ENCODE measurements at places on chromosomes 13 and 19. TPM values are rescaled to one million over a fixed set of nuclear protein-coding genes. Genes with fewer than 3 reads are reported as not detected.

Gene RXFP2
- polyA plus RNA-seq, result not detected

Gene ZNF835
- polyA plus RNA-seq, result not detected

Gene DKKL1
- polyA plus RNA-seq, result not detected

Gene TTC9B
- polyA plus RNA-seq, result not detected

Gene CFAP97D2
- 1.0 TPM for polyA plus RNA-seq

Gene MYO1F
- 110 TPM for polyA plus RNA-seq

Gene CCL25
- polyA plus RNA-seq, result 1.1 TPM

Gene TYROBP
- polyA plus RNA-seq, result 3,312 TPM

Gene DHDH
- polyA plus RNA-seq, result not detected

Gene KLK6
- not detected for polyA plus RNA-seq

Gene CYP4F2
- polyA plus RNA-seq, result not detected

Gene UQCRFS1
- 68.0 TPM for polyA plus RNA-seq

Gene SCEL
- polyA plus RNA-seq, result not detected

Gene ZNF415
- polyA plus RNA-seq, result 3.1 TPM

Gene MAST1
- not detected for polyA plus RNA-seq

Gene ACP5
- 14.0 TPM for polyA plus RNA-seq

Gene RBM42
- polyA plus RNA-seq, result 51.4 TPM

DNA sequence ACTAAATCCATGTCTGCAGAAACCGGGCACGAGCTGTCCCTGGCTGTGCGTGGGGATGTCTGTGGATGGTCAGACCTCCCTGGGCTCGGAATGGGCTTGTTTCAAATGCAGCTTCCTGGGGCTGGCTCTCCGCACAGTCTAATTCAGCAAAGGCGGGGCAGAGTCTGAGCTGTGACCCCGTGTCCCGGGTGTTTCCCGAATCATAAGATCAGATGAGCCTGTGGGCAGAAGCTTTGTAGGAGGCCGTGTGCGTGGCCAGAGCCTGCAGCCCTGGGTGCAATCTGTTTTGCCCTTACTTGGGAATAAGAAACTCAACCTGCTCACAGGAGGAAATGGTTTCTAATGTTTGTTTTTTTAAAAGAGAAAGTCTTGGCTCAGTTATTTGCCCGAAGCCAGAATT is 13.9 kb upstream of the GNA11 start:
- peaks cover 2% of the 10 kb centered on the region for H3K4me1 ChIP-seq
- H3K27ac ChIP-seq, result no peak overlapping the region

GRCh38 chr19:44305457-44305856 is 632 bp upstream of the ZNF235 start:
- no peak for DNase-seq
- no peak overlapping the region for H3K27ac ChIP-seq
- peak overlapping the region; percentile 96 for H3K4me3 ChIP-seq
- peaks cover 22% of the 10 kb centered on the region for H3K36me3 ChIP-seq

GRCh38 chr19:2129486-2129885 is 21.9 kb downstream of the AP3D1 start:
- H3K36me3 ChIP-seq, result peaks cover 4% of the 10 kb centered on the region
- H3K27me3 ChIP-seq, result no peaks in the 10 kb centered on the region
- H3K4me1 ChIP-seq, result no peaks in the 10 kb centered on the region
- no peak overlapping the region for H3K4me3 ChIP-seq
- DNase-seq, result no peak

- H3K27ac ChIP-seq, result no peak overlapping the region
- no peaks in the 10 kb centered on the region for H3K4me1 ChIP-seq
- peaks cover 2% of the 10 kb centered on the region for H3K27me3 ChIP-seq
- H3K4me3 ChIP-seq, result no peak overlapping the region
- H3K36me3 ChIP-seq, result no peaks in the 10 kb centered on the region
Observed at GRCh38 chr13:83272652-83273240, 609.5 kb downstream of the SLITRK1 start.

- H3K27ac ChIP-seq, result peak overlapping the region; percentile 85
- H3K36me3 ChIP-seq, result no peaks in the 10 kb centered on the region
- H3K4me3 ChIP-seq, result peak overlapping the region; percentile 92
Observed at GRCh38 chr13:46553886-46554858, 1.2 kb downstream of the LRCH1 start.

GRCh38 chr13:53250272-53250875 is 221.8 kb downstream of the OLFM4 start:
- no peak overlapping the region for H3K27ac ChIP-seq
- H3K27me3 ChIP-seq, result no peaks in the 10 kb centered on the region
- DNase-seq, result peak; percentile 6
- no peaks in the 10 kb centered on the region for H3K4me1 ChIP-seq

GRCh38 chr13:33645591-33646554 is 172.1 kb upstream of the RFC3 start:
- H3K36me3 ChIP-seq, result no peaks in the 10 kb centered on the region
- H3K4me3 ChIP-seq, result no peak overlapping the region
- no peak overlapping the region for H3K27ac ChIP-seq
- no peaks in the 10 kb centered on the region for H3K27me3 ChIP-seq
- no peak for DNase-seq

DNA sequence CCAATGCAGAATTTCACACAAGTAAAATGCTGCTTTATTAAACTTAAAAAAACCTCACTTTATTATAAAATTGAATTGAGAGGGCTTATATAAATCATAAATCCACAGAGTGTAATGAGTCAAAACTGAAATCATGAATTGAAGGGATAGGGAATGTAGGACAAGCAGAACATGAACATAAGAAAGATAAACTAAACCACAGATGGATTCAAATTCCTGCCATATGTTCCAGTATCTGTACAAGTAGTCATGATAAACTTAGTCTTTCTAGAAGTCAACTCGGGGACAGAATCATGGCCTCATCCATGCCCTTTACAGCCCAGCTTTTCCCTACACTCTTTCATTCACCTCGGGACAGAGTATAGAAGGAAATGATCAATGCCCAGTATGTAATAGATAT is 16.6 kb downstream of the LMO7 start:
- DNase-seq, result no peak
- H3K4me3 ChIP-seq, result no peak overlapping the region
- H3K36me3 ChIP-seq, result peaks cover 11% of the 10 kb centered on the region
- no peaks in the 10 kb centered on the region for H3K4me1 ChIP-seq

DNA sequence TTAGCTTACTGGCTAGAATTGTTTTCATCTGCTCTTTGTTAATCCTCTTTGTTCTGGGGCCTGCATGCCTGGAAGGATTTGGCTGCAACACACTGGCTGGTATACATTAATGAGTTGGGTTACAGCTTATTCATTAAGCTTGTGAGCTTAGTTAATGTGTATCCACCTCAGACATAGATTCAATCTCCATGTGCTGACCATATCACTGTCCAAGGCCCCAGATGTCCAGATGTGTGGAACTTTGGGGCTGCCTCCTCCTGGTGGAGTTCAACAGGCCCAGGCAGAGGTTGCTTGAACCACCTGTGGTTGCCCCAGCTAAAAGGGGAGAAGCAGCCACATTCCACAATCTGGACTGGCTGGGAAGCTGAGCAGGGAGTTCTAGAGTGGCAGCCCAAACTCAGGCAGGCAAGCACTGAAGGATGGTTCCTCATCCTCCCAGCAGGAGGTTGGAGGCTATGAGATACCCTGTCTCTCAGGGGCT is 5.4 kb downstream of the DIAPH3 start:
- no peak for DNase-seq
- H3K36me3 ChIP-seq, result no peaks in the 10 kb centered on the region
- H3K4me1 ChIP-seq, result peaks cover 18% of the 10 kb centered on the region
- no peak overlapping the region for H3K4me3 ChIP-seq
- H3K27me3 ChIP-seq, result peaks cover 7% of the 10 kb centered on the region
- H3K27ac ChIP-seq, result no peak overlapping the region

GRCh38 chr13:26299168-26299750 is 45.3 kb downstream of the CDK8 start:
- H3K4me1 ChIP-seq, result peaks cover 33% of the 10 kb centered on the region
- no peak overlapping the region for H3K27ac ChIP-seq
- H3K4me3 ChIP-seq, result no peak overlapping the region
- no peaks in the 10 kb centered on the region for H3K27me3 ChIP-seq
- no peak for DNase-seq

GRCh38 chr19:49858088-49858985 is 7.4 kb downstream of the PTOV1 start:
- peaks cover 4% of the 10 kb centered on the region for H3K27me3 ChIP-seq
- H3K27ac ChIP-seq, result no peak overlapping the region
- DNase-seq, result no peak
- no peak overlapping the region for H3K4me3 ChIP-seq
- H3K36me3 ChIP-seq, result no peaks in the 10 kb centered on the region
- H3K4me1 ChIP-seq, result peaks cover 11% of the 10 kb centered on the region

DNA sequence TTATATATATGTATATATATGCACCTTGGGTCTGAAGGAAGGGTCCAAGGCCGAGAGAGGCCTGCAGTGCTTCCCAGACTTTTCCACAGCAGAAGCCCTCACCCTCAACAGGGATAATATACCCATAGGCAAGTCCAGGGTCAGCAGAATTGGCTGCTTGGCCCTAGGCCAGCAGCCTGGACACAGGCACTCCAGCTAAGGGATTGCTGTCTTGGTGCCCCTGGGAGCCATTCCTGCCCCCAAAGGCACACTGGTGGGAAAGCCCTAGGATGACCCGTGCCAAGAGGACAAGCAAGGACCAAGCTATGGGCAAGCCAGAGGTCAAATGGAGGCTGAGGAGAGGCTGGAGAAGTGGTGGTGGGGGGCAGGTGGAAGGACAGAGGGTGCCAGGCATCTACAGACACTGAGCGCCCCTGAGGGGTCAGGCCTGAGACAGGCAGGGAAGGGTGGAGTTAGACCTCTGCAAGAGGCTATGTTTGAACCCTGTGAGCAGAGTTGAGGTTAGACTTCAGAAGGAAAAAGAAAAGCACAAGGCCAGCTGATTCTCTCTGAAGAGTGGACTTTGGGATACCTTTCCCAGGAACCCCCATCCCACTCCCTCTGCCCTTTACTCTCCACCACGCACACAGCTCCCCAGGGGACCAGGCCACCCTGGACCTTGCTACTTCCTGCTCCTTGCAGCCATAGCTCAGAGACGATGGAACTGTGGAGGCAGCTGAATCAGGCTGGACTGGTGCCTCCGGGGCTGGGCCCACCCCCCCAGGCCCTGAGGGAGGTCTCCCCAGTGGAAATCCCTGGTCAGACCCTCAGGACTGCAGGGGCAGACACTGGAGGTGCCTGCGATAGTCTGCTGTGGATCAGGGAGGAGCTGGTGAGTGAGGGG is at the start of gene ERICH4:
ERICH4 (plus strand) TSS at position 684 of the 883 bp plus-strand sequence; CDS start at position 698, 14 bp downstream.
- no peaks in the 10 kb centered on the region for H3K36me3 ChIP-seq
- H3K4me3 ChIP-seq, result no peak within 1 kb of the TSS
- H3K4me1 ChIP-seq, result peaks cover 2% of the 10 kb centered on the region
- H3K27ac ChIP-seq, result no peak within 1 kb of the TSS
- DNase-seq, result no peak

DNA sequence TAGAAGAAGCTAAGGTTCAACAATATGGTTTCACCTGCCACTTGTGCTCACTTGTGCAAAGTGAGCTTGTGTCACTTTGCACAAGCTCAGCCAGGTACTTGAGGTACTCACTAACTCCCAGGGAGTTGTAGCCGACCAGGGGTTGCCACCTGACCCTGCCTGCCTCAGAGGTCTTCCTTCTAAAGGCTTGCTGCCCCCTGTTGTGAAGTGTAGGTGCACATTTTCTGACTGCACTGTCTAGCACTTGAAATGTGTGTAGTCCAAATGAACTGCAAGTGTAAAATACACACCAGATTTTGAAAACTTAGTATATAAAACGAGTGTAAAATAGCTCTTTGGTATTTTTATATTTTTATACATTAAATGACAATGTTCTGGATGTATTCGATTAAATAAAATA is 230.8 kb downstream of the DLEU7 start:
- no peaks in the 10 kb centered on the region for H3K4me1 ChIP-seq
- no peak for DNase-seq
- no peak overlapping the region for H3K27ac ChIP-seq
- H3K4me3 ChIP-seq, result no peak overlapping the region

- peaks cover 13% of the 10 kb centered on the region for H3K36me3 ChIP-seq
- H3K27ac ChIP-seq, result no peak overlapping the region
- DNase-seq, result no peak
- H3K4me3 ChIP-seq, result no peak overlapping the region
- H3K4me1 ChIP-seq, result peaks cover 7% of the 10 kb centered on the region
Observed at GRCh38 chr19:810883-811489, 10.8 kb downstream of the PLPPR3 start.

DNA sequence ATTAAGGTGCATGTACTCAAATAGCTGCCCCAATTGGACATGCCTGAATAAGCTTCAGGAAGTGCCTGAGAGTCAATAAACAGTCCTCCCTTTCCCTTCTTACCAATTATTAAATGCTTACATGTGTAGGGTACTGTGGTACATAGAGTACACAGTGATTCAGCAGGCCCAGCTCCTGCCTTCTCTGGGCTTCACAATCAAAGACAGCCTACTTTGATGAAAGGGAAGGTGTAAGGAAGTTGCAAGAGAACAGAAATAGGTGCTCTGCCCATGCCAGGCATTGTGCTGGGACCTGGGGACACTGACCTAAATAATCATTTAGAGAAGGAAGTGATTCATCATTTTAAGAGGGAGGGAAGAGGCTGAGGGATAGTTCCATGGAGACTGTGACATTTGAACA is 17.2 kb downstream of the FRY start:
- DNase-seq, result no peak
- no peak overlapping the region for H3K27ac ChIP-seq
- H3K4me3 ChIP-seq, result no peak overlapping the region
- no peaks in the 10 kb centered on the region for H3K36me3 ChIP-seq
- peaks cover 11% of the 10 kb centered on the region for H3K4me1 ChIP-seq
- peaks cover 3% of the 10 kb centered on the region for H3K27me3 ChIP-seq

DNA sequence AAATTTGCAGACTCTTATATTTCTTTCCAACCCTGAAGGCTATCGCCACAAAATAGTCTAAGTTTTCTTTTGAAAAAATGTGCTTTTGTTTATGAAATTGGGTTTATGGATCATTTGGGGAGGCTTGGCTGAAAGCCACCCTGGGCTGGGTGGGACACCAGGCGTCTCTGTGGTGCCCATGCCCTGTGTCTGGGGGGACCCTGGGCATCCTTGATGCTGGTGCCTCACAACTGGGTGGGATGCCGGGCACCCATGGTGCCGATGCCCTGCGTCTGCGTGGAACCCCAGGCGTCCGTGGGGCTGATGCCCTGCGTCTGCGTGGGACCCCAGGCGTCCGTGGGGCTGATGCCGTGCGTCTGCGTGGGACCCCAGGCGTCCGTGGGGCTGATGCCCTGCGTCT is 105.0 kb downstream of the RAB20 start:
- no peak for DNase-seq
- H3K4me3 ChIP-seq, result no peak overlapping the region
- peaks cover 3% of the 10 kb centered on the region for H3K27me3 ChIP-seq

DNA sequence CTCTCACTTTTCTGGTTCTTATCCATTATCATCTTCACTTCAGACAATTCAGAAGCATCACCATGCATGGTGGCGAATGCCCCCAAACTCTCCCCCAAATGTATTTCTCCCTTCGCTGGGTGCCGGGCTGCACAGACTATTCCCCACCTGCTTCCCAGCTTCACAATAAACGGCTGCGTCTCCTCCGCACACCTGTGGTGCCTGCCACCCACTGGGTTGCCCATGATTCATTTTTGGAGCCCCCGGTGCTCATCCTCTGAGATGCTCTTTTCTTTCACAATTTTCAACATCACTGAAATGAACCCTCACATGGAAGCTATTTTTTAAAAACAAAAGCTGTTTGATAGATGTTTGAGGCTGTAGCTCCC is 2.8 kb upstream of the F10 start:
- DNase-seq, result no peak
- no peaks in the 10 kb centered on the region for H3K4me1 ChIP-seq
- H3K4me3 ChIP-seq, result no peak overlapping the region
- no peak overlapping the region for H3K27ac ChIP-seq

- no peaks in the 10 kb centered on the region for H3K4me1 ChIP-seq
- no peak overlapping the region for H3K27ac ChIP-seq
- H3K27me3 ChIP-seq, result no peaks in the 10 kb centered on the region
- H3K4me3 ChIP-seq, result no peak overlapping the region
- DNase-seq, result no peak
Observed at GRCh38 chr13:105806628-105806920, 728.9 kb downstream of the EFNB2 start.

Measured in immature natural killer cell (primary cell).